ENCODE measurements at places on chromosomes 2 and 18.

GRCh38 chr2:75290600-75291150 lies 91.4 kb upstream of the TACR1 start:
- peak; percentile 54 for DNase-seq

DNA sequence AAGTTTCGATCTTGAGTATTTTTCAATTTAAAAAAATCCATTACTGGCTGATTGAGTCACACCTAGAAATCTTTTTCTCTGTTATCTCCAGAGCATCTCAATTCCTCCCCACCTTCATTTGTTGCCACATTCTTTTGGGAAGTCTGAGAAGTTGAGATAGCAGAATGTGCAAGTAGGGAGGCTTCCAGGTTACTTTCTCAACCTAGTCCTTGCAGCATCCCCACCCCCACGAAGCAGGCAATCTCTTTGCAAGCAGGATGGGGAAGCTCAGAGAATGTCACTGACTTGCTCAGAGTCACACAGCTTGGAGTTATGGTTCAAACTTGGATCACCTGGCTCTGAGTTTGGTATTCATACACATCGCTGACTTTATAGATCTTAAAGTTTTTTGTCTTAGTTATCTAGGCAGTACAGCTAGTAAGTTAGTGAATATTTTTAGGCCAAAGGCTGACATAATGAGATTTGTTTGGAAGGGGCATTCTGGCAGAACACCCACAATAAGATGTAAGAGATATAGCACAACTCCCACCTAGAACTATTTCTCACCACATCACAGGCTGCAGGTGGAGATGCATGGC lies 25.9 kb upstream of the LCLAT1 start:
- peak; percentile 40 for DNase-seq

DNA sequence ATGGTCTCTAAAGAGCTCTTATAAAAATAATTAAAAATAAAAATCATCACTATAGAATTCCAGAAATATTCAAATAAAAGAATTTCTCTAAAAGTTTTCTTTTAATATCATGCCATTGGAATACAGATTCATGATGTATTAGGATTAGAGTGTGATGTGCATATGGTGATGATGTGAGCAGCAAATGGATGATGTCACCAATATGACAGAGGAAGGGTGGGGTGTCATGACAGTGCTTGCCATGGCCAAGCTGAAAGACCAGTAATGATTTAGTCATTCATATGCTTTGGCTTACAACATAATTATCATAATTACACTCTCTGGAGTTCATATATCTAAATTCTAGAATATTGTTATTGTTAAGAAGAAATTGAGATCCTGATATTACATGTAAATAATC lies 27.4 kb upstream of the TTC32 start:
- DNase-seq, result no peak

DNA sequence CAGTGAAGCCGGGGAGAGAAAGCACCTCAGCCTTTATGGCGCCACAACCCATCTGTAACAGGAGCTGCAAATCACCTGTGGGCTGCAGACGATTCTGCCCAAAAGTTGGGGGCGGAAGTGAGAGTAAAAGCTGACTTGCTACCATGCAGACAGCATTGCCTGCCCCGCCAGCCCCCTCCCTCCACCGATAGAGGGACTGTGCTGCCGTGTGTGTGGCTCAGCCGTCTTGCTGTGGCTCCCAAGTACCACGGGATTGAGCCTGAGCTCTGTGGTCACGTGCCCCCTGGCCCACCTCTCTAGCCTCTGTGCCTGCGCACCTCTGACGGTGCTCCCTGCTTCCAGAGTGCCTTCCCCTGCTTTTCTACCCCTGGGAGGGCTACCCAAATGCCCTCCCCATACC lies 79.6 kb downstream of the GLI2 start:
- no peak for DNase-seq

DNA sequence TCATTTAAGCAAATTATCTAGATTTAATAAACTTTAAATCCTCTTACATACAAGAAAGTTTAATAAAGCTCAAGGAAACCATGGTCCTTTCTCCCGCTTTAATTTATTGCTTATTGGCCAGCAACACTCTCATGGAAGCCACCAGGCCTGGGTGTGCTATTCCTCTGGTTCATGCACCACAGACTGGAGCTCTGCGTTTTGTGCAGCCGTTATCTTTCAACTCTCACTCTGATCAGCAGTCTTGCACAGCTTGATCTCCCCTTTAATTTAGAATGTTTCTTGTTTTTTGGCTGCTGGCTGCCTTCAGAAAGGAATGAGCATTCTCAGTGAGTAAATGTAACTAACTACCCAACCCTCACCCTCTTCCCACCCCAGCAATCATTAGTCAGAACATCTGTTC lies 318.7 kb downstream of the MEIS1 start:
- DNase-seq, result no peak

GRCh38 chr2:3644891-3645605 lies 13.0 kb upstream of the ALLC start:
- no peak for DNase-seq

DNA sequence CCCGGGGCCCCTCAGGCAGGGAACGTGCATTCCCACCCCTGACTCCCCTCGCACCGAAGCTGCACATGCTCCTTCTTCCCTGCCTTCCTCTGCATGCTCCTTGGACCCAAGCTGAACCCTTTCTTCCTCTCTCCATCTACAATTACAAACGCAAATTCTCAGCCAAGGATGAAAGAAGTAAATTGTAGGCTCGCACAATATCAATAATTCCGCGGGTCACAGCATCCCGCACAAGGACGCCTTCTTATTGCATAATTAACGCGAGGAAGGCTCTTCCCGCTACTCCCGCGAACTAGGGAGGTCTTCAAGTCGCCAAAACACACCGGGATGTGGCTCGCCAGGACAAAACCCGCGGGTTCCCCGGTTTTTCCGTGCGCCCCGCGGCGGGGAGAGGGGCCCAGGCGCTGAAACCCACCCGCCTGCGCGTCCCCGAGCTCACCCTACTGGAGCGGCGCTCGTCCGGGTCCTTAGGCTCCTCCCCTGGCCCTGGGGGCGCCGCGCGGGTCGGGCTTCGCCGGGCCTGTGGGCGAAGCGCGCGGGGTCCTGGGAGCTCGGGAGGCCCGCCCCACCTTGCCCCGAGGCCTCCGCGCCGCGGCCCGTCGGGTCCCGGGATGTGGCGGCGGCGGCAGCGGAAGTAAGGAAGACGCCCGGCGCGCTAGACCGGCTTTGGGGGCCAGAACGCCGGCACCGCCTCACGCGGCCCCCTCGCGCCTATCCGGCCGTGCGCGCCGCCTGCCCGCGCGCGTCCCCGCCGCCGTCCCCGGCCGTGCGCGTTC lies at the start of gene CHST10:
Gene CHST10, minus strand, starts transcription at position 734 of the 776 bp plus-strand sequence. CDS start 10,993 bp downstream, outside the sequence.
- DNase-seq, result peak; percentile 40

- DNase-seq, result peak; percentile 92
Measured at GRCh38 chr2:3470166-3470651, 49.1 kb downstream of the ADI1 start.

DNA sequence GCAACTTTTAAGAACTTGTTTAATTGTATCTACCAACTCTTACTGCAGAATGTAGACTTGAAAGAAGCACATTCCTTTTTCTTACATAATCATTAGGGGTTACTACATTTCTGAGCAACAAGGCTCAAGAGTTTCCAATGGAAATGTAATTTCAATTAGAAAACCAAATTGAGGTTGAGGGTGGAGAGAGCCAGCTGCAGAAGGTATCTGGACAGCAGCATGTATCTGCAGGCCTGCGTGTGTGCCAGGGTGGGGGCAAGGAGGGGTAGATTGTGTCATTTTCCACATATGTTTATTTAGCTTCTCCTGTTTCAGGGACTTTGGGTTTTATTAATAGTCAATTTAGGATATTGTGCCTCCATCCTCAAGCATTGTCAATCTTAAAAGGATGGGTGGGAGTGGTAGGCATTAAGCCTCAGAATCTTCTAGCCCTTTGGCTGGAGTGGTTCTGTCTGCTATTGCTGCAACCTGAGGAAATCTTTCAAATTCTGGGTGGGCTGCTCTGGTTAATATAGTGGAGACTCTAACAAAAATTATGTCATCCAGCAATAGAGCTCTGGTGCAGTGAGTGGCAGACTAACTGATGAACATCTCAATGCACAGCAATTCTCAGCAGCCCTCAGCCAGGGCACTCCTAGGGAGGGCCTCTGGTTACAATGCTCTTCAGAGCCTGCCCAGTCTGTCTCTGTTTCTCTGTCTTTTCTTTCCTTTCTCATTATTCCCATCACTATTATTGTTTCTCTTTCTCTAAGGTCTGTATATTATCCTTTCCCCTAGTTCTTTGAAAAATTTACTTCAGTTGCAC lies 151.4 kb downstream of the RPIA start:
- DNase-seq, result no peak

- DNase-seq, result peak; percentile 71
Measured at GRCh38 chr2:223797811-223798721, 39.3 kb downstream of the AP1S3 start.

GRCh38 chr18:54117853-54118773 lies 106.4 kb downstream of the MBD2 start:
- DNase-seq, result peak; percentile 91

- DNase-seq, result no peak
Measured at GRCh38 chr2:121134728-121135127, 150.3 kb downstream of the TFCP2L1 start.

GRCh38 chr18:2956056-2956455 lies 56.9 kb downstream of the LPIN2 start:
- peak; percentile 53 for DNase-seq

All from fibroblast of the aortic adventitia (primary cell).